ENCODE measurements at places on chromosomes 16 and 17. TPM values are rescaled to one million over a fixed set of nuclear protein-coding genes. Genes with fewer than 3 reads are reported as not detected.

GRCh38 chr17:15298176-15298575 is 33.0 kb upstream of the PMP22 start:
- DNase-seq, result no peak

- DNase-seq, result no peak
Measured at GRCh38 chr16:78591682-78592103, 492.2 kb downstream of the WWOX start.

RHBDF2 gene
- total RNA-seq, result 131 TPM

- DNase-seq, result no peak
Measured at GRCh38 chr17:62588109-62588508, 39.4 kb upstream of the MRC2 start.

DNA sequence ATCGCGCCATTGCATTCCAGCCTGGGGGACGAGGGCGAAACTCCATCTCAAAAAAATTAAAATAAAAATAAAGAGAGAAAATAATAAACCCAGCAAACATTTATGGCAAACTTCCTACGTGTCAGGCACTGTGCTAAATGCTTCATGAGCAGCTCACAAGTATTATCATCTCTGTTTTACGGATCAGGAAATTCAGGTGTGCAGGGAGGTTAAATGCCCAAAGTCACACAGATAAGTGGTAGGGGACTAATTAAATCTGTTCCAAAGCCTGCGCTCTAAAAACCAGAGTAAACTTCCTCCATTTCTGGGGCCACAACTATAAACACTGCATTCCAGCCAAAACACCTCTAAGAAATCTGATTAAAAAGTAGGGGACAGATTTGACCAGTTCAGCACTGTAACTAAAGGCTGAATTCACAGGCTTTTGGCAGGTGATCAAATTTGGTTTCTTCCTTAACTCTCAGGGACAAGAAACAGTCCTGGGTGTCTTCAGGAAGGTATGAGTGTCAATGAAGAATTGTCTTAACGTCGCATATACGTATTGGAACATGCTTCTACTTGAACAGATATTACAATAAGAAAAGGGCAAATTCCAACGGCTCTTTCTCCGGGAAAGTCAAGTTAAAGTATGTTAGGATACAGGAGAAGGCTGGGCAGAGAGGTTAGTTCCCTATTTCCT is 996 bp downstream of the STRADA start:
- no peak for DNase-seq

DNA sequence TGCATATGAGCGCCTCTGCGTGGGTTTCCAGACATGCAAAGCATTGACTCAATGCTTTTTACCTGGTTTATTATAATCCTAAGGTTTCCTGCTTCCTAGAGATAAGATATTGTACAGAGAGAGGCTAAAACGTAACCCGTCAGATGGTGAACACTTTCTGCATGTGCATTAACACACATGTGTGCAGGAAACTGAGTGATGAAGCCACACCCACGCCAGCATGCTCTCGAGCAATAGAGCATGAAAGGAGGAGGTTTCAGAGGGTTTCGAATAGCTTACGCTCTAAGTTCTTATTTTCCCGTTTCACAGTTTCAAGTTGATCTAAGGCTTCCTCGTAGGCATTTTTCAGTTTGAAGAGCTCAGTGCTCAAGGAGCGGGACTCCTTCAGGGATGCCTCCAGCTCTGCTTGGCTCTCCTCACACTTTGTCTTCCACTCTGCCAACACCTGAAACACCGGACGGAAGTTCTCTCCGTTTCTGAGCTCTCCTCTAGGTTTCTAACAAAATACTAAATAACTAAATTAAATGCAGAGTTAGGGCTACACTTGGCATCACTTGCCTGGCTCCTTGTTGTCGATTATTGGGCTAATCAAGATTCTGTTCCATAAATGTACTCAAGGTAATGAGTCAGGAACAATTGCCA is 23.2 kb downstream of the MYH3 start:
- no peak for DNase-seq

NAE1 gene
- total RNA-seq, result 16.7 TPM

DNA sequence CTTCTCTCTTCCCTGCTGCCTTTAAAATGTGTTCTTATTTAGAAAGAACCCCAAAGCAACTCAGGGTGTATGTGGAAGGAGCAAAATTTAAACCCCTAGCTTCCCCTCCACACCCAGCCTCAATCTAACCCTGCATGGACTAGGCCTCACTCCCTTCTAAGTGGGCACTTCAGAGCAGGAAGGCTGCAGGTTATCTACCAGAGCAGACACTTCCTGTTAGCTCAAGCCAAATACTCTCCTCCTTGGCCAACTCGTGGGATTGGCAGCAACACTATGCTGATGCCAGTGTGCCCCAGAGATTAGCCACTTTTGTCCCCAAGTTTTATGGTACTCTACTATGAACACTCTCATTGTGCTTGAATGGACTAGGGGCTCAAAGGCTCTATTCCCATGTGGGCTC is 35.6 kb downstream of the CCDC42 start:
- no peak for DNase-seq

GRCh38 chr17:8941520-8941919 is 24.0 kb downstream of the PIK3R5 start:
- DNase-seq, result no peak

- DNase-seq, result no peak
Measured at GRCh38 chr17:49973271-49973615, 4.3 kb downstream of the DLX4 start.

DNA sequence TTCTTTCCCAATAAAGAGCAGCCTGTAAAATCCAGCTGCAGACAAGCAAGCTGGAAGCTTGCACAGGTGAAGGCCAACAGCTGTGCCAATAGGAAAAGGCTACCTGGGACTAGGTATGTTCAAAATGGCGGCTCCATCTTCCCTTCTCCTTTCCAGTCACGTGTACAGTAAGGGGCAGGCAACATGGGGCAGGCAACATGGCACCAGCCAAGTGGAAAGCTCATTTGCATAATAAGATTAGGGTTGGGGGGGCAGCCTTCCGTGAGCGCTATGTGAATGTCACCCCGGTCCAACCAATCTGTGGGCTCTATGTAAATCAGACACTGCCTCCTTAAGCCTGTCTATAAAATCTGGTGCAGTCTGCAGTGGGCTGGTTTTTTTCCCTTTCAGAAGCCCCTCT is 31.3 kb downstream of the TVP23A start:
- DNase-seq, result no peak

DNA sequence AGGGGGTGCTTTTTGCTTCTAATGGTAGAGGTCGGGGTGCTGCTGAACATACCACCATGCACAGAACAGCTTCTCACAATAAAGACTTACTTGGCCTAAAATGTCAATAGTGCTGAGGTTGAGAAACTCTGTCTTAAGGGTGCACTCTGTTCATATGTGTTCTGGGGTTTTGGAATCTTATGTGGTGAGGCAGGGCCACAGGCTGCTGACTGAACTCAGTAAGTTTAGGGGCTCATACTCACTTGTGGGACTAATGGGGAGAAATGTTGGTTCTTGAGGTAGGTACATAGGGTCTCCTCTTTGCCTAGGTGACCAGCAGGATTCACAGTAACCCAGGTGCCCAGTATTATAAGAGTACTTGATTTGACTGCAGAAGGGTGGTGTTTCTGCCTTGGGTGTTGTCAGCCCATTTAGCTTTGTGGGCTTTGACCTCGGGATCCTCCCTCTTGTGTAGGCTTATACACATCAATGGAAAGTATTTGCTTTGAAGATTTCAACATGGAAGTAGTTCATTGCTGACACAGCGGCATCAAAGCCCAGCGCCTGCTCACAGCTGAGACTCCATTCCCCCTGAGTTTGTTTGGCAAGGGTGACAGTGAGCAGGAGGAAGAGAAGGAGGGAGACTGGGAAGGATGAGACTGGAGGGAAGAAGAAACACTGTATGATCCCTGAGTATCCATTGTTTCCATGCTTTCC is 17.2 kb downstream of the SLC7A6 start:
- DNase-seq, result no peak

DNA sequence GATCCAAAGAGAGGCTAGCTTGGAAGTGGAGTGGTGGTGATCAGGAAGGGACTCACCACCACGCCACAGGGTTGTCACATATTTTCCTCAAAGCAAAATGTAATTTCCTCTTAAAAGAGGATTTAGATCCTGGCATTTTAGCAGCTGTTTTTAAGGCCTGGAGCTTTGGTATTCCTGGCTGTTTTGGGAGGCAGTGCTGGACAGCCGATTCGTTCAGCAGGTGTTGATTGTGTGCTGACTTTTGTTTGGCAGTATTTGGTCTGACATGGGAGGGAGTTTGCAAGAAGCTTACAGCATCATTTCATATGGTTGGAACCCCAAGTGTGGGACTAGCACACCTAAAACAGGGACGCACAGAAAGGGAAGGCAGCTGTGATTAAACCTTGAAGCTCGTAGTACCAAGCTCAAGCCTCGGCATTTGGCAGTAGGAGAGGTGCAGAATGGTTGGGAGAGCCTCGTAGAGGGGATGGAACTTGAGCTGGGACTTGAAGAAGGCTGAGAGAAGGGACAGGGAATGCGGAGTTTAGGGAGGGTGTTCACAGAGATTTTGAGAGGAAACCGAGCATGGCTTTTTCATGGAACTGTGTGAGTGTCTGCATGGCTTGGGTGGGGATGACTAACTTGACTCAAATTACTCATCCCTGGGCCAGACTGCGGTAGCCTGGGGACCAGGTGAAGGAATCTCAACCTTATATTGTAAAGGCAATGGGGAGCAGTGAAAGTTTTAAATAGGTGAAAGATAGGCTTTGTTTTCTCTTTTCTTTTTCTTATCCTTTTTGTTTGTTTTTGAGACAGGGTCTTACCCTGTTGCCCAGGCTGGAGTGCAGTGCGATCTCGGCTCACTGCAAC is 52.3 kb downstream of the RPTOR start:
- no peak for DNase-seq

GRCh38 chr16:20673071-20673806 is 24.2 kb downstream of the ACSM1 start:
- no peak for DNase-seq

ZG16B gene
- 39.0 TPM for total RNA-seq

CES1 gene
- 9.3 TPM for total RNA-seq

DNA sequence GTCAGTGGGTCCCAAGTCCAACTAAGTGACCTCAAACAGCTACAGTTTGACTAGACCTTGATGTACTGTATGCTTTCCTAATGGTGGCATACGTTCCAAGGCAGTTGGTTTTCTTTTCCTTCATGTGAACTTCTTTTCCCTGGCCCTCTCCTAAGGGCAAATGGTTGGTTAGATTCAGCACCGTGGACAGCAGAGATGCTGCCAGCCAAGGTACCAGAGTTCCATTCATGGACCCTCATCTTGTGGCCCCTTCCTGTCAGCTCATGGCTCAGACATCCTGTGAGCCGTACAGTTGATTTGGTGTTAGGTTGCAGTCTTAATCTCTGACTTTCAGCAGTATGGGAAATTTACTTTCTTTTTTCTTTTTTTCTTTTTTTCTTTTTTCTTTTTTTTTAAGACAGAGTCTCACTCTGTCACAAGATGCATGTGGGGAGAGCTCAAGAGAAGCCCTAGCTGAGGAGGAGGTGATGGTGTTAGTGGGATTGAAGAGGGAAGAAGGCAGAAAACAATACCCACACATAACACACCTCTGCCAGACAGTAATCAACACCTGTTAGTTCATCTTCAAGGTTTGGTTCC is 122.4 kb downstream of the USP31 start:
- peak; percentile 53 for DNase-seq

C16orf96 gene
- 0.37 TPM for total RNA-seq

GRIN2C gene
- total RNA-seq, result not detected

DNA sequence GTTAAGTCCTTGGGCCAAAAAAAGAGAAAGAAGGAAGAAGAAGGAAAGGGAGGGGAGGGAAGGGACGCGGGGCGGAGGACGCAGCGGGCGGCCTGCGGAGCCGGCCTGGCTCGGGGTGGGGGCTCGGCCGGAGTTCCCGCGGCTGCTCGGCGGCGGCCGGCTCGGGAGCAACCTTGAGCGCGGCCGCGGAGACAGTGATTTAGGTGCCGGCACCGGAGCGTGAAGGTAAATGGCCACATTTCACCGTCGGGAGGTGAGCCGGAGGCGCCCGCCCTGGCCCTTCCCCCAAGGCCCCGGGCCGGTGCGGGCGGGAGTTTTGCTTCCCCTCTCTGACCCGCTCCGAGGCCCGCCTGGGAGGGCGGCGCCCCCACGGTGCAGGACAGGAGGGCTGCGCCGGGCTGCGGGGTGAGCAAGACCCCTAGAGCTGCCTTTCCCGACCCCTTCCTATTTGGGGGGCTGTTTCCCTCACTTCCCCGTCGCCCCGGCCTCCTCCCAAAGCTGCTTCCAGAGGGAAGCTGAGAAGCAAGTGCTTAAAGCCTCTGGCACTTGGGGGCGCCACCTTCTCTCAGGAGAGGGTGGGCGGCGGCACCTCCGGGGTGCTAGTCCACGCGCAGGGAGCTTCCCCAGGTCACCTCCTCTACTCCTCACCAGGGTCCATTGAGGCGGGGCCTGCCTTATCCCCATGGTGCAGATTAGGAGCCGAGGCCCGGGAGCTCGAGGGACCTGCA is 56.5 kb downstream of the MRM1 start:
- DNase-seq, result peak; percentile 30

SPNS2 gene
- total RNA-seq, result 57.8 TPM

COX10 gene
- total RNA-seq, result 17.6 TPM

DNA sequence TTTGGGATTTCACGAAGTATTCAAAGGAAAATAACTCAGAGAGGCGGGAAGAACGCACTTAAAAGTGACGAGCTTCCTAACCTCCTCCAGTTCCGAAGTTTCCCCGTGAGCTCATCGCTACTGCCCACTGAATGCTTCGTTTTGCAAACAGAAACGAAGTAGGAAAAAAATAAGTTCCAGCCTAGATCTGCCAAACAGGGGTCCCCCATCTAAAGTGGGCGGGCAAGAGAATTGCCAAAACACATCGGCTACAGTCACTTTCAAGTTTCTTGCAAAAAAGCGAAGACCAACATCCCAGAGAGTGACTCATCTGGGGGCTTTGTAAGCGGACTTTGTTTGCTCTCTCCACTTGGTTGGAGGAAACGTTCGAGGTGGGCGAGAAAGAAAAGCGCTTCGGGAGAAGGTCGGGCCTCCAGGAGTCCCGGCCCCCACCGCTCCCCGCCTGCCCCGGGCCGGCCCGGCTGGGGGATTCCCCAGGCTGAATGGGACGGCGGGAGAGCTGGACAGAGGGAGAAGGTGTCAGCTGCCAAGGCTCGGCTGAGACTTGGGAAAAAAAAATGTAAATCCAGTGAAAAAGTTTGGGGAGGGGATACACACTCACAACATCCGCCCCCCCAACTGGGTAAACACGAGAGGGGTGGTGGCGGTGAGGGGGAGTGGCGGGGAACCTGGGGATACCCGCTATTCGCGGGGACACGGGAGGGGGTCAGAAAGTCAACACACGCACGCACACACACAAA is 1.0 kb downstream of the VEZF1 start:
- DNase-seq, result peak; percentile 86

CASKIN1 gene
- total RNA-seq, result not detected

MYH8 gene
- not detected for total RNA-seq

DNA sequence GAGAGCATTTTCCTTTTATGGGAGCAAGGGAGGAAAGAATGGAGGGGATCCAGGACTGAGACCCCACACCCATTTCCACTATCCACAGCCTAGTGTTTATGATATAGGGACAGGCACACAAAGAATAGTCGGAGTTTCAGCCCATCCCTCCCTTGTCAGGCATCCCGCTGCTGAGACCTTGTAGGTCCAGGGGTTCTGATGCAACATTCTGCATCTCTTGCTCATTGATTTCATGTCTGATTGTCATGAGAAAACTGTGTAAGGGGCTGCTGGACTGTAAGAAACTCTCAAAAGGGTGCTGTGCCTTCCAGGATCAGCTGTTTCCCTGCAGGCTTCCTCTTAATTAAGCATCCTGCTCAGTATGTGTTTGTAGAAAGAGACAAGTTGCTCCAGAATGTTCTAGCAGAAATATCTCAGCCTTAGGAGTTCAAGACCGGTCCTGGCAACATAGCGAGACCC is 5.3 kb upstream of the POLR3E start:
- no peak for DNase-seq
